ENCODE measurements at places on chromosomes 5 and 9.

DNA sequence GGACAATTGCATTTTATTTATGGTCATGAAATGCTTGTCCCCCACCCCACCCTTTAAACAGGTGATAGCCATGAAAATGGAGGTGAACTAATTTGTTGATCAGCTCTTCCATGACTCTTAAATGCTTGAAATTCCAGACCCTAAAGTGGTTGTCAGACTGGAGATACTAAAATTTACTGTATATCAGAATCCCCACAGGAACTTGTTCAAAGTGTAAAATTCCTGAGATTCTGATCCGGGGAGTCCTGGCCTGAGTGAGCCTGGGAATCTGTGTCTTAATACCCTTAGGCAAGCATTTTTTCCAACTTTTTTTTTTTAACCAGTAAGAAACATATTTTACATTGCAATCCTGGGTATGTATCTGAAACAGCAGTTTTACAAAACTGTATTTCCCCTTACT is 4.7 kb downstream of the SKP2 start:
- DNase-seq = no peak

DNA sequence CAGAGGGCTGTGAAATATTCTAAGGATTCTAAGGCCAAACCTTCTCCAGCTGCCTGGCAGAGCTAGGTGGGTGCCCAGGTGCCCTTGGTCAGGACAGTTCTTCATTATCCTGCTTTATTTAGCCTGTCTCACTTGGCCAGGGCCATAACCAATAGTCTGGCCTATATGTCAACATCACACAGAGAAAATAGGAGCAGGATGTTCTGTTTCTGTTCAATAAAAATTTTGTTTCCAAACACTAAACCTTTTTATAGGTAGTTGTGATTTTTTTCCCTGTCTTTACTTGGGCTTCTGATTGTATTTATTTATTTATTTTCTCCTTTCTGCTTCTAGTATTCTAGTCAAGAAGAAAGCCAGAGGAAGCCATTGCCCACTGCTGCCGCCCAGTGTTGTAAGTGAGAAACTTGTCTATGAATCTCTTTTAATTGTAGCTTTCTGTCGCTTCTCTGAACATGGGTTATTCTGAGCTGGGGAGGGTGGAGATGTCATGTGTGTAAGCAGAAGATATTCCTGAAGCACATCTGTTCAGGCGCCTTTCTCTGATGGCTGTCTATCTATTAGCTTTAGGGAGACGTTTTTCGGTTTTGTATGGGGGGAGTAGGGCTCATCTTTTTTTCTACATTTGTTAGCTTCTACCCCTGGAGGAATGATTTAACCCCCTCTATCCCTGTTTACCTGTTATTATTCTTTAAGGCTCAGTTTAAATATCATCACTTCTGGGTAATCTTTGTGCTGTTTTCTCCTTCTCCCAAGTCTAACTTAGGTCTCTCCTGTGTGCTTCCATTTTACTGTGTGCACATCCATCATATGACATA is 97.1 kb downstream of the UNC13B start:
- DNase-seq = peak; percentile 52

GRCh38 chr9:13919401-13919800 is 394.5 kb downstream of the NFIB start:
- no peak for DNase-seq

DNA sequence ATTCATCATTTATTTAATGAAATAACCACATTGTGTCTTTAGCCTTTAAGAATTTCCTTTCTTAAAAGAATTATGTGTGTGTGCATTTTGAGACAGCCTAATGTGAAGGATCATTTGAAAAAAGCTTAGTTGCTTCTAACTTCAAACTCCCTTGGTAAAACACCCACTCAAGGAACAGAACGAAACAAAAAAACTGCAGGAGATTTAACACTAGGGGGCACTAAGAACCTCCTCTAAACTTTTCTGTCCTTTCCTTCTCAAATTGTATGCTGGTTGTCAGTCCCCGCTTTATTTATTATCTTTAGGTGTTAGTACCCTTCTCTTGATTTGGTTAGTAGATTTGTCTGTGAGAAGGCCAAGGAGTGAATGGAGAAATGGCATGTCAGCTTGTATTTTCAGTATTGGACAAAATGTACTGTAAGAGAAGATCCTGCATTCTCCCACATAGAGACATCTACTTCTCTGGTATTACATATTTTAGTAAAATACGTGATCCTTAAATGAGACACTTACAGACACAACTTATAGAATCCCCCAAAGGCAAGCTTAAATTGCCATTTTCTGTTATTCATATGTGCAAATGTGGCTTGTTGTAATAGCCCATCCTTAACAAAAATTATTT is 229.7 kb downstream of the MRPS30 start:
- DNase-seq = peak; percentile 42

DNA sequence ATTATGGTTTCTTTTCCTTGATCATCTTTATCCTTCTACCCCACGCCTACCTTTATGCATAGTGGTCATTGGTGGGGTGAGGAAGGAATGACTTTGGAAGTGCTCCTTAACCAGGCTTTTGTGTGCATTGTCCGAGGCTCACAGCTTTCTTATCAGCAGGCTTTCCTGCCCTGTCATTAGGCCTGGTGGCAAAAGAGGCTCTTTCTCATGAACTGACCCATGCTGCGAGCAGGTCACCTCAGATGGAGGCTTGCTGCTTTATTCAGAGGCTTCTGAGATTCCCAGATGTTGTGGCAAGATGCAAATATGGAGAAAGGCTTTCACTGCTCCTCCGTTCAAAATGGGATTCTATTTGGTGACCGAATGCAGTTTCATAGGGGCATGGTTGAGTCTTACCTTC is 57.4 kb upstream of the DMRTA1 start:
- DNase-seq = no peak

DNA sequence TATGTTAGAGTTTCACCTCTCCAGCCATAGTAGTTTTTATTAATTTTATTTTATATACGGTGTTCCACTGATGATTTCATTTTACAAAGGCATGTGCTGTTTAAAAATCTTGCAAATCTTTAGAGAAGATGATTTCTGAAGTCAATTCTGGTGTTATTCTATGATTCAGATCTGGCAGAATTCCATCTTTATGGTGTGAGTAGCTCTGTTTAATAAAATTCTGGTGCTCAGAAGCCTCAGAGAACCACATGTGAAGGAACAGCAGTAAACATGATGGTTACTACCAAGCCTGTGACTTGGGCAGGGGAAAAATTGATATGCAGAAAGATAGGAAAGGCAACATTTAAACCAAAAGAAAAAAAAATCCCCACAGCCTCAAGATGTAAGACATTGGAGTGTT is 299.7 kb downstream of the NPR3 start:
- no peak for DNase-seq

- DNase-seq = no peak
These were observed 7.0 kb downstream of the STOM start for GRCh38 chr9:121362813-121363621.

DNA sequence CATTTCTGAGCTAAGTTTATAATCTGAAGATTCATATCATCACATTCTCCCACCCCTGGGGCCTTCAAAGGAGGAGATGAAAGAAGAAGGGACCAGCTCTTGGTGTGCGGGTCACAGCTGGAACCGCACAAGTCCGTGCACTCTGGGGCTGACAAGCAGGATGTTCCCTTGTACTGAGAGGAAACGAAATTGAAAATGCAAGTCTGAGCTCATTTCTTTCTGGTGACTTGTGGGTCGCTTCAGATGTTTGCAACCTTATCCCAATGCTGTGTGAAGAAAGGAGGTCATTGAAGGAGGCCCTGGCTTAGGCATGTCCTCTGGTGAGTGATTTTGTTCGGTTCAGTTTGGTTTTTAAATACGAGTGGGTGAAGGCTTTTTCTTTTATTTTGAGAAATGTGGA is 59.6 kb downstream of the C9orf152 start:
- DNase-seq = no peak

- no peak for DNase-seq
These were observed 45.8 kb downstream of the FRMPD1 start for GRCh38 chr9:37696528-37696927.

DNA sequence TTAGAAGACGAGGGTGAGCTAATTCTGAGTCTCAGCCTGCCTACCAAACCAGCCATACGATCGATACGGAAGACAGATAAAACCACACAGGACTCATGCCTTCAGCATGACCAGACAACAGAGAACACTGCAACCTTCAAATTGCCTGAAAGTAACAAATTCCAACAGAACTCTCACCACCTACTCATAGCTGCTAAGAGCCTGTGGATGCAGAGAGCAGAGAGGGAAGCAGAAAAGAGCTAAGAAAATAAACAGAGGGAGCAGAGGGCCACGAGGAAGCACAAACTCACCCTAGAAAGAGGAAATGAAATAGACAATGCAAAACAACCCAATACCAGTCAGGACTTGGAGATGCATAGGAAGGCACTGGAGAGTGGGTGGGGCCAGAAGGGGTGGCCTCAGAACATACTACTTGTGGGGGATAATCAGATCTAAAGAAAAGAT is 86.7 kb upstream of the TAS2R1 start:
- no peak for DNase-seq

GRCh38 chr5:18393565-18394442 is 759.5 kb downstream of the TAF11L14 start:
- no peak for DNase-seq

- no peak for DNase-seq
These were observed 49.6 kb upstream of the RXRA start for GRCh38 chr9:134276453-134277245.

DNA sequence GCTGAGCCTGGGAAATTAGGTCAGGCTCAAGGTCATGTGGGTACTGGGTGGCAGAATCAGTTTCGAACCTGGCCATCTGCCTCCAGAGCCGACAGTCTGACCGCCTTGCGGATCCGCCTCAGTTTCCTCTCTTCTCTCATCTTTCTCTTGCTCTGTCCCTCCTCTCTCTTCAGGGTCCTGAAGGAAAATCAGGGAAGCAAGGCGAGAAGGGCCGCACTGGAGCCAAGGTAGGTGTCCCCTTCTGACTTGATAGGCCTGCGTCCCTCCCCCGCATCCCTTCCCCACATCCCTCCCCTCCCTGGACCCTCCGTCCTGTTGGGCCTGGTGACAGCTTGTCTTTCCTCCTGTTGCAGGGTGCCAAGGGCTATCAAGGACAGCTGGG is 40.8 kb upstream of the ORM1 start:
- no peak for DNase-seq

DNA sequence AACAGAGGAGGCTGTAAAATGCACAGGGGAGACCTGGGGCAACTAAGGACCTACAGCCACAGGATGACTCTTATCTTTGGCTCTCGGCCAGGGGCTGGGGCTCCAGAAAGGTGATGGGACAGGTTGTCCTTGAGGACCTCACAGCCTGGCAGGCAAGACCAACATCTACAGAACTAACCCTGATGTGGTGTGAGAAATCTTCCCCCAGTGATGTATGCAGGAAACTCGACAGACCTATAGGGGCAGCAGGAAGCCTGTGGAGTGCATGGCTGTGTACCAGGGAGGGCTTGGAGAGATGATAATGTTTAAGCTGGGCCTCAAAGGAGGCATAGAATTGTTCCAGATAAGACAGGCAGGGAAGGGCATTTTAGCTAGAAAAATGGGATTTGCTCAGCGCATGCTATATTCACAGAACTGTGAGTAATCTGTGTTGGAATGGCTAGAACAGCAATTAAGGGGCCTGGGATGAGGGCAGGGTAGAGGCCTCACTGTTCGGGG is 68.5 kb upstream of the SLC25A51 start:
- no peak for DNase-seq

DNA sequence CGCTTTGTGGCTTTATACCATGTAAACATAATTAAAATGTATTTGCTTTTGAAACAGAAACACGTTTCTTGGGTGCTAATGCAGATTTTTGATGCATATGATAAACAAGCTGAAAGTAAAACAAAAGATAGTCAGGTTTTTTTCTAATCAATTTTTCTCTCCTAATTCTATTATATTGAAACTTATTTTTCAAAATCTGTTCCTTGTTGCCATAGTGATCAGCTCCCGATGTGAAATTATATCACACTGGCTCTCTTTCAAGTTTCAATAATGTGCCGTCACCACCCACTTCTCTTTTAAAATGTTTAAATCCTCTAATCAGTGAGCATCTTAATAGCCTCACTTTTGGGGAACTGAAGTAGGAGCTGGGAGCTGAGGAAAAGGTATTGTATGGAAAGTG is 36.4 kb upstream of the DAPK1 start:
- no peak for DNase-seq

GRCh38 chr5:132830436-132831094 is at the start of gene SHROOM1:
TSS of gene SHROOM1 (minus strand) at chr5:132830647. CDS start at chr5:132826140, 4,507 bp downstream.
- DNase-seq = no peak

GRCh38 chr9:7154003-7154619 is 396.3 kb downstream of the KDM4C start:
- no peak for DNase-seq

- DNase-seq = no peak
These were observed 100.1 kb downstream of the RAPGEF6 start for GRCh38 chr5:131534974-131535373.

GRCh38 chr5:157050050-157050449 is 8.9 kb downstream of the HAVCR1 start:
- DNase-seq = no peak

GRCh38 chr5:318341-318897 is 3.1 kb upstream of the AHRR start:
- DNase-seq = peak; percentile 56

DNA sequence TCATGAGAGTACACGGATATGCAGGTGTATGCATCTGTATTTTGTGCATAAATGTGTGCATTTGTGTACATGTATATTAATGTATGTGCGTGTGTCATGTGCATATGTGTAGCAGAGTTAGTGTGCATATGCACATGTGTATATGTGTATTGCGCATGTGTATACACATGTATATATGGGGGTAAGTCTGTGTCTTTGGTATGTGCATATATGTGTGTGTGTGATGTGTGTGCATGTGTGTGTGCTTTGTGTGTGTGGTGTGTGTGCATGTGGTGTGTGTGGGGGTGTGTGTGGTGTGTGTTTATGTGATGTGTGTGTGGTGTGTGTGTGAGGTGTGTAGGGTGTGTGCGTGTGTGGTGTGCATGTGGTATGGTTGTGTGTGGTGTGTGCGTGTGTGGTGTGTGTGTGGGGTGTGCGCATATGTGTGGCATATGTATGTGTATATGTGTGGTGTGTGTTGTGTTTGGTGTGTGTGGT is 13.1 kb upstream of the CTSL start:
- DNase-seq = no peak

DNA sequence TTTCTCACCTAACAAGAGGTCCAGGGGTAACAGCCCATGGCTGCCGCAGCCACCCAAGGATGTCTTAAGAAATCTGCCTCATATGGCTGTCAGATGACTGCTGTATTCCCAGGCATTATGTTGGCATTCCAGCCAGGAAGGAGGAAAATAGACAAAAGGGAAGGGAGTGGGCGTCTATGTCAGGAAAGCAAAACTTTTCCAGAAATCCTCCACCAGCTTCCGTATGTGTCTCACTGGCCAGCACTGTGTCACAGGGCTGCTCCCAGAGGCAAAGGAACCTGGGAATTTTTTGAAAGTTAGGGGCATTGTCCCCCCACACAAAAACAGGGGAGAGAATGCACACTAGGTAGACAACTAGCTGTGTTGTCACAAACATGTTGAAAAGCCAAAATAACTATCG is 7.3 kb downstream of the BHMT2 start:
- no peak for DNase-seq

- no peak for DNase-seq
These were observed 139.9 kb downstream of the PIP5K1B start for GRCh38 chr9:68844631-68845612.

- no peak for DNase-seq
These were observed 315 bp upstream of the GPR150 start for GRCh38 chr5:95619514-95620029.

GRCh38 chr5:27458287-27458686 is 419.9 kb upstream of the CDH9 start:
- no peak for DNase-seq

GRCh38 chr5:134248256-134248655 is 22.4 kb upstream of the PPP2CA start:
- no peak for DNase-seq
